ENCODE measurements at places on chromosomes 12 and 14.

- no peak for DNase-seq
Observed at GRCh38 chr12:5807514-5808219, 137.4 kb downstream of the ANO2 start.

DNA sequence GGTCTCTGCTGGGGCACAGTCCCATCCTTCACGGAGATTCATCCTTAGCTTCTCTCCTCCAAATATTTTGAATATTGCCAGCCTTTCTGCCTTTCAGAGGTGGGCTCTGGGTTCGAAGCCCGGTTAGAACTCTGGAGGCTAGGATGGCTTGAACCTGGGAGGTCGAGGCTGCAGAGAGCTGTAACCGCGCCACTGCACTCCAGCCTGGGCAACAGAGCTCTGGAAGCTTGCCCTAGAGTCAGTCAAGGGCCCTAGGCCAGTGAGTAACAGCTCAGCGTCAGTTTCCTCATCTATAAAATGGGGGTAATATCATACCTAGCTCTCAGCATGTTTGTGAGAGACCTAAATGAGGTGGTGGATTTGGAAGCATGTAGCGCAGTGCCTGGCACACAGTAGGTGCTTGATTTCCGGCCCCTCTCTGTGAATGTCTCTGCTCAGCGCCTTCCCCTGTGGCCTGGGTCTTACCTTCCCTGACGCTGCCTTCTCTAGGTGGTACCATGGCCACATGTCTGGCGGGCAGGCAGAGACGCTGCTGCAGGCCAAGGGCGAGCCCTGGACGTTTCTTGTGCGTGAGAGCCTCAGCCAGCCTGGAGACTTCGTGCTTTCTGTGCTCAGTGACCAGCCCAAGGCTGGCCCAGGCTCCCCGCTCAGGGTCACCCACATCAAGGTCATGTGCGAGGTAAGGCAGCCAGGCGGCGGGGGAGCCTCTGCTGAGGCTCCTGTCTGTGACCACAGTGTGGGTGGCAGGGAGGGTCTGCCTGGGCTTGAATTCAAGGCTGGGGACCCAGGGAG lies 3.4 kb downstream of the PTPN6 start:
- DNase-seq = no peak

- DNase-seq = no peak
Observed at GRCh38 chr14:68767248-68767645, 25.6 kb downstream of the ZFP36L1 start.

GRCh38 chr12:4256043-4256826 lies 17.3 kb upstream of the CCND2 start:
- DNase-seq = no peak

- DNase-seq = no peak
Observed at GRCh38 chr12:43914923-43915468, 79.1 kb downstream of the TMEM117 start.

DNA sequence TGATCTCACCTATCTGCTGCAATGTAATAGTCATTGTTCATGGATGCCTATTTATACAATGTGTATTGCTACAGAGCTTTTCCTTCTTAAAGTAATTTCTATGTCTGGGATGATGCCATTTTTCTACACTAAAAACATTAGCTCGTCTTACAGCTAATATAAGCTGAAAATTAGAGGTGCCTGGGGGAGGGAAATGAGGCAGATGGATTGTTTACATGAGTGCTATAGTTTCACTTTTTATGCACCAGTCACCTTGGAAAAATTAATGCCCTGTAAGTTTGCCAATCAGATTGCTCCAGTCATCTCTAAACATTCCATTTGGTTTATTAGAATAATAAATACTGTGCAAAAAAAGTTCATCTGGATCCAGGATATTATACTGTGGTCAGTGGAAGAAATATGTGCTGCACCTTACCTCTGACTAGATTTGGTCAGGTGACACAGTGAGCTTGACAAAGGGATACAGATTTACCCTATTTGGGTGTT lies 436.2 kb downstream of the RAD51B start:
- no peak for DNase-seq

- no peak for DNase-seq
Observed at GRCh38 chr12:56087220-56087619, 7.3 kb downstream of the ERBB3 start.

GRCh38 chr12:18932715-18933114 lies 194.8 kb downstream of the CAPZA3 start:
- no peak for DNase-seq

All from CD4-positive, alpha-beta T cell treated with Interleukin-4 for 4 hours (primary cell).